ENCODE measurements at places on chromosomes 7 and 10.

- no peak for DNase-seq
Observed at GRCh38 chr10:72663971-72664370, 28.0 kb upstream of the MCU start.

DNA sequence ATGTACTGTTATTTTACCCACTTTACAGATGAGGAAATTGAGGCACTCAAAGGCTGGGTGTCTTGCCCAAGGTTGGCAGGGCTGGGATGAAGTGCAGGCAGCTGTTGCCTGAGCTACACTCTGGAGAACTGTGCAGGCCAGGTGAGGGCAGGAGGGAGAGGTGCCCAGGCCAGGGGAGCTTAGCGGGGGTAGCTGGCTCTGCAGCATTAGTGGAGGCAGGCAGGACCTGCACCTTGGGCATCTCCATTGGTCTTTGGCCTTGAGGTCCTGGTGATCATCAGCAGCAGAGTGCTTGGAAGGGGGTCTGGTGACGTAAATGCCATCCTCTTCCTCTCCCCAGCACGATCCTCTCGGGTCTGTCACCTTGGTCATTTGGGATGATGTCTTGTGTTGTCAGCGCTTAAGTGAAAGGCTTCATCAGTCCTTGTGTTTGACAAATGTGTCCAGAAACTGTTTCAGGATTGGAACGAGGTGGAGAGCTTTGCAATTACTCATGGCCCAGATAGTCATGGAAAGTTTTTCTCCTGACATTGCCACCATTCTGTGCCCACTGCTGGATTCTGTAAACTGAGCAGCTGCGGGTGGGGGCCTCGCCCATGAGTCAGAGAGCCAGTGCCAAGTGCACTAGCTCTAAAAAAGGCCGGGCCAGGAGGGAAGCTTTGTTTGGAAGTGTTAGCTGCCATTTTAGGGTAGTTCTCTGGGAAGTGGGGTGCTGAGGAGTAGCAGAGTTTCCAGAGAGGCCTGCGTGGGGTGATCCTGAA lies 47.6 kb downstream of the TSPAN15 start:
- peak; percentile 16 for DNase-seq

DNA sequence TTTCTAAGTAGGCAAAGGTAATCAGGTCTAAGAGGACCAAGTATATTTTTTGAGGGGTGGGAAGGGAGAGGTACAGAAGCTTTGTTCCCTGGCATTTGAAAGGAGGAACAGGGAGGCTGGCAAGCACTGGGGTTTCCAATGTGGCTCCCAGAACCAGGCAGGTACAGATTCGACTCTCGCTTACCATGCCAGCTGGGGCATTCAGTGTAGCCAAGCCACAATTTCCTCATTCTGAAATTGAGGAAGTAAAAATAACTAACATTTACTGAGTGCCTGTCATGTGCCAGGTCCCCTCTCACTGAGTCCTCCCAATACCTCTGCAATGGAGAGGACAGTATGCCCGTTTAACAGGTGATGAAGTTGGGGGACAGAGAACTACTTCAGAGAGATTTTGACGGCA lies 45.9 kb upstream of the BET1 start:
- no peak for DNase-seq

GRCh38 chr7:22488643-22489462 lies 11.1 kb downstream of the STEAP1B start:
- peak; percentile 72 for DNase-seq

DNA sequence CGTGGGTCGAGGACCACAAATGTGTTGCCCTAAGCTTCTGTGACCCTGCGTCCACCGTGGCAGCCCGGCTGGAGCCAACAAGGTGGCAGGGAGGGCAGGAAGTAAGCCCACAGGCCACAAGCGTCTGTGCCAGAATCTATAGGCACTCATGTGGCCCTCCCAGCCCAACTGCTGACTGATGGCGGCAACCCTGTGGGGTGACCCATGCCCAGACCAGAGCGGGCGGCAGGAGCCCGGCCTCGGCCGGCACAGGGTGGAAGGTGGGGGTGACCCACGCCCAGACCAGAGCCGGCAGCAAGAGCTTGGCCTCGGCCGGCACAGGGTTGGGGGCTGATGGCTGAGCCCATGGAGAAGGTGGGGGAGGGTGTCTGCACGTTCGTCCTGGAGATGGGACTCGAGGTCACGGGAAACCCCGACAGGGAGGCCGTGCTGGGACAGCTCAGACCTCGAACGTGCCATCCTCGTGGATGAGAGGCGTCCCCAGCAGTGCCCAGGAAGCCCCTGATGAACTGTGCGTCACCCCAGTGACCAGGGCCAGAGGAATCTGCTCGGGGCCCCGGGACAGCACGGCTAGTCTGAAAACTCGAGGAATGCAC lies 181.0 kb downstream of the ELFN1 start:
- DNase-seq: no peak

GRCh38 chr7:32034052-32034451 lies 36.2 kb downstream of the PDE1C start:
- no peak for DNase-seq

DNA sequence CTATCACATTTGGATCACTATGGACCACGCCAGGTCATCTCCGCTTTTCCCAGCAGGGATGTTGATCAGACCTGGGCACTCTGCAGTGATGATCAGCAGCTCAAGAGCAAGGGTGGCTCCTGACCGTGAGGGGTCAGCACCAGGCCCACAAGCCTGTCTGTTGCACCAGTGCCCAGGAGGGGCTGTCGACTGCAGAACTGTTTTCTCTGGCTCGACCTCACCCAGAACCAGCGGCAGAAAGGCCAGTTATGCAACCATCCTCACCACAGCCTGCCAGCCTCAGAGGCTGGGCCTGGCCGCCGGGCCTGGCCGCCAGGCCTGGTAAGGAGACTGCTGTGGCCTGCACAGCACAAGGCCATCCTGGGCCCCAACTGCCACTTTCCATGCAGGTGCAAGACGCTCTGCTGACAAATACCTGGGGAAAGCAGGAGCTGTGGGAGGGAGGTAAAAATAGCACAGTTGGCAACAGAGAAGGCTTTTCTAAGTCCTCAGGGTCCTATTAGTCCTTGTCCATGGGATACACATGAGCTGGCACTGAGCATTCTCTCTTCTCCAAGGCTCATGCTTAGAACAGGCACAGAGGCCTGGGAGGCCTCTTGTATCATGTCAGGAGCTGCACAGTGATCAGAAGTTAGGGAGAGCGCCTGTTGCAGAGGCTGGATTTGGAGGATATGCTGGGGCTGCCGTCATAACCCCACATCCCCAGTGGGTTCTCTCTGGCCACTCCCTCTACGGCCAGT lies 17.5 kb downstream of the KCNMA1 start:
- no peak for DNase-seq

DNA sequence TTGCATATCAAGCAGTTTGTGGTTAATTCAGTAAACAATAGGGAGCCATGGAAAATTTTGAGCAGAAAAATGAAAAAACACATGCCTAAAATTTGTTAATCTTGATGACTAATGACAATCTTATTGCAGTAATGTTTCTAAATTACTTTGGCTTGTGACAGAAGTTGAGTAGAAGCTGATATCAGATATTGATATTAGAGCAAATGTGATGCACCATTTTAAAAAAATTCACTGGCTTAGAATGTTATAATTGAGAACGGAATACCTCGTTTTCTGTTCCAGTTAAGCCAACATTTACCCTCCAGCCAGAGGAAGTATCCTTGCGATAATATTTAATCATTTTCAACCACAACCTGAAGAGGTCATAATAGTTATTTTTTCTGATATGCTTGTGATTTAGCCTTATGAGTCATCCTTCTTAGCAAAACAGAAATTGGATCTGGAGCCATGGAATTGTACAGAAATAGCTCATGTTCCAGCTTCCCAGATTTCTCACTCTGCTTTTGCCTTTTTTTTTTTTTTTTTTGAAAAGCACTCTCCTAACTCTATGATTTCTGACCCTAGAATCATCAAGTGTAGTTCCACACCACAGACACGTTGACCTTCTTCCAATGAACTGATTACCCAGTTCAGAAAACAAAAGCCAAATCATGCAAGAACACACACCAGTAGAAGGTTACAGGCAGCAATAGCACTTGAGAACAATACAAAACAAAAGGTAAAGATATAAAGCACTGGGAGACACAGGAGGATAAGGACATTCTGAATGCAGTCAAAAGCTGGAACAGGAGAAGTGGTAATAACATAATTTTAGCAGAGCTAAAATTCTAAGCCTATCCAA lies 96.8 kb upstream of the PHYHIPL start:
- DNase-seq: peak; percentile 73

DNA sequence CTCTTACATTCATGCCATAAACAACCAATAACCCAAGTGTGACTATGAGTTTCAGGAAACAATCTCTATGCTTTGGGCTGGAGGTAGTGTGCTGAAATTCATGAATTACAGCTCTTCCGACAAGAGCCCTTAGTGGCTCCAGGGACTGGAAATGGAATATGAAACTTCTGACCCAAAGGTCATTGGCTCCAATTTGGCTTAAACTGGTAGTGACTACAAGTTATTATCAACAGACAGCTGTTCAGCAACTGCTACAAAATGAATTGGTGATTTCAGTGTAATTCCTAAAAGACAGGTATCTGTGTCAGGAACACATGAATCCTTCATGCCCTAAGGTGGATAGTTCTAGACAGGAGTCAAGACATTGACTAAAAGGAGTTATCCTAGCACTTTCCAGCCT lies 745.4 kb downstream of the PHTF2 start:
- no peak for DNase-seq

DNA sequence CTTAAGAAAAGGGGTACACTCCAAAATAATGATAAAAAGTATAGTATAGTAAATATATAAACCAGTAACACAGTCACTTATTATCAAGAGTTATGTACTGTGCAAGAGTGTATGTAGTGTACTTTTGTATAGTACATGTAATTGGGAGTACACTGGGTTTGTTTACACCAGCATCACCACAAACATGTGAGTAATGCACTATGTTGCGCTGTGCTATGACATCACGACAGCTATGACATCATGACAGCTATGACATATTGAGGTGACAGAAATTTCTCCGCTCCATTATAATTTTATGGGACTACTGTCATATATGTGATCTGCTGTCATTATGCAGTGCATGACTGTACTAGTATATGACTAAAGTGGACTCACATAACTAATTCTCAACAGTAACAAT lies 84.6 kb downstream of the KMT2C start:
- DNase-seq: no peak

DNA sequence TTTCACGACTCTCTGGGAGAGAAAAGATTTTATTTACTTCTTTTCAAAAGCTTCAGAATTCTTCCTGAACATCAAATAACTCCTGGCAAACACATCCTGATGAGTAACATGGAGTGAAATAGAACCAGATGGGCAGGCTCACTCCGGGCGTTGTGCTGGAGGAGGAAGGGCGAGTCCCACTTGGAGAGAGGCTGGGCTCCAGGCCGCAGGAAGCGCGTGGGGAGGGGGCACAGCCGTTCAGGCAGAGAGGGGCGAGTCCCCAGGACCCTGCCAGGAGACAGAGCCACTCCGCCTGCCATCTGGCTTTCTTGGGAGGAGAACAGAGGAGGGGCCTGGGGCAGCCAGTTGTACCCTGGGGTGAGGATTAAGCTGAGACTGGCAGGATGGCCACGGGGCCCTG lies 265.9 kb upstream of the ZMIZ1 start:
- DNase-seq: peak; percentile 67

DNA sequence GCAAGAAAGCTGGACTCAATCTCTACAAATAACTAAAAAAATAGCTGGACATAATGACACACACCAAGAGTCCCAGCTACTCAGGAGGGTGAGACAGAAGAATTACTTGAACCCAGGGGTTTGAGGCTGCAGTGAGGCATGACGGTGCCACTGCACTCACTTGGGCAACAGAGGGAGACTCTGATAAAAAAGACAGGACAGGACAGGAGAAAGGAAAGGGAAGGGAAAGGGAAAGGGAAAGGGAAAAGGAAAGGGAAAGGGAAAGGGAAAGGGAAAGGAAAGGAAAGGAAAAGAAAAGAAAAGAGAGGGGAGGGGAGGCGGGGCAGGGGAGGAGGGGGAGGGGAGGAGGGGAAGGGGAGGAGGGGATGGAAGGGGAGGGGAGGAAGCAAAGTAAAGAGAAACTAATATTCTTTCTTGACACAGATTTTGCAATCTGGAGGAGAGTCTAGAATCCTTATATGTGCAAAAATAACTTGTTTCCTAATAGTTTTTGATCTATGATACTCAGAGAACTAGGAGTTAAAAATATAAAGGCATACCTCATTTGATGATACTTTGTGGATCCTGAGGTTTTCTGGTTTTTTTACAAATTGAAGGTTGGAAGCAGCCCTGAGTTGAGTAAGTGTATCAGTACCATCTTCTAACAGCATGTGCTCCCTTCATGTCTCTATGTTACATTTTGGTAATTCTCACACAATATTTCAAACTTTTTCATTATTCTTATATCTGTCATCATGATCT lies 8.0 kb downstream of the SAR1A start:
- no peak for DNase-seq

DNA sequence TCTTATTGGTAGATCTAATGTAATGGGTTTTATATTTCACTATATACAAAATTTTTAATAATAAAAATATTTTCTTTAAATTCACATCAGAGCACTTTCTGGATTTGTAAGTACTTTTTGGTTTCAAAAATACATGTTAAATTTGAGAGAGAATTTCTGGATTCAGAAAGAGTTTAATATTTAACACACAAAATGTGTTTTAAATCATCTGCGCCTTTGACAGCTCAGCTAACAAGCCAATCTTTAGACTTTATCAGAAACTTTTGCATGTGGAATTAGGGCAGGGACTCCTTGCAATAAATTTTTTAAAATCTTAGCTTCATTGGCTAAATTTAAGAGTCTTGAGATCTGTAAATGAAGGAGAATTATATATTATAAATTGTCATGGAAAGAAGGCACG lies 32.7 kb upstream of the RHOBTB1 start:
- no peak for DNase-seq

DNA sequence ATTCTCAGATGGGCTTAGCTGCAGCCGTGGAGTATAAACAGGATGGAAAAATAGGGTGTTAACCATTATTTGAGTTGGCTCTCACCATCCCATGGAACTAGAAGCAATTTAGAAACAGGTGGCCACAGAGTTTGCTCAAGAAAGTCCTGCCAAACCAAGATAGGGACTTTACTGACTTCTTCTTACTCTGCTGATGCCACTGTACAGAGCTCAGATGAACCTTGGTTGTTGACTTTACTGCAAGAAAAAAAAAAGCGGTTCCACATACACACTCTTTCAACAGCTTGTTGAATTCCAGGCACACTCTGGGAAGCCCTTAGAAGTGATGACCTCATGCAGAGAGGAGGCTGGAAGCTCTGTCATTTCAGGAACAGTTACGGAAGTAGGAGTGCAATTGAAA lies 753.4 kb downstream of the NRG3 start:
- no peak for DNase-seq

DNA sequence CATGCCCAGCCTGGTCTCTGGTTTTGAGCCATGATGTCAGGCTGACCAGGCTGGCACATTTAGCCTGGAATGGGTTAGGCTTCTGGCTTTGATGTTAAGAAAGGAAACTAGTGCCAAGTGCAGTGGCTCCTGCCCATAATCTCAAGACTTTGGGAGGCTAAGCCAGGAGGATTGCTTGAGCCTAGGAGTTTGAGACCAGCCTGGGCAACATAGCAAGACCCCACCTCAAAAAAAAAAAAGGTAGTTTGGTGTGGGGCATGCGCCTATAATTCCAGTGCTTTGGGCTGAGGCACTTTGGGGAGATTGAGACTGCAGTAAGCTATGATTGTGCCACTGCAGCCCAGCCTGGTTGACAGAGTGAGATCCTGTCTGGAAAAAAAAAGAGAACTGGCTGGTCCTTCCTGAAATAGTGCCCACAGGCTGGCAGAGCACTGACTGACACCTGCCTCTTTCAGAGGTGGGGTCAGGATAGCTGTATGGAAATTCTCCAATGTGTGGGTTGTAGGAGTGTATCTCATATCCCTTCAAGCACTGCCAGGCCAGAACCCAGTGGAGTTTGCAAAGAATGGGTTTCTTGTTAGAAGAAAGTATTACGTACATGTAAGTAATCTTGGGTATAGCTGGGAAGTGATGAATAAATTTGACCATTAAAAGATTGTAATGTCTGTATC lies 61.3 kb downstream of the KAT6B start:
- DNase-seq: no peak

- no peak for DNase-seq
Observed at GRCh38 chr10:71382757-71383156, 14.0 kb upstream of the CDH23 start.

Measured in HFFc6 (cell line).